ENCODE measurements at places on chromosomes 12 and 14. TPM values are rescaled to one million over a fixed set of nuclear protein-coding genes. Genes with fewer than 3 reads are reported as not detected.

PRKCH gene
- total RNA-seq, result 16.6 TPM

SPTB gene
- total RNA-seq, result 540 TPM

NID2 gene
- 12.1 TPM for total RNA-seq

CMTM5 gene
- total RNA-seq, result not detected

PAPLN gene
- 0.57 TPM for total RNA-seq

SYNDIG1L gene
- not detected for total RNA-seq

DCTN2 gene
- total RNA-seq, result 97.5 TPM

MGP gene
- 79.1 TPM for total RNA-seq

PAH gene
- not detected for total RNA-seq

TMPRSS12 gene
- not detected for total RNA-seq

ZDHHC22 gene
- not detected for total RNA-seq

COPS7A gene
- total RNA-seq, result 72.3 TPM

FNTB gene
- 18.8 TPM for total RNA-seq

PRKD1 gene
- total RNA-seq, result 0.79 TPM

NPFF gene
- not detected for total RNA-seq

RNASE9 gene
- not detected for total RNA-seq

PPP4R4 gene
- 0.13 TPM for total RNA-seq

MTERF2 gene
- 12.4 TPM for total RNA-seq

INHBC gene
- not detected for total RNA-seq

DCAF4 gene
- 18.4 TPM for total RNA-seq

CELA1 gene
- not detected for total RNA-seq

PPP2R5E gene
- total RNA-seq, result 32.3 TPM

TOGARAM1 gene
- total RNA-seq, result 9.1 TPM

GNB3 gene
- 0.37 TPM for total RNA-seq

DAO gene
- not detected for total RNA-seq

C14orf180 gene
- 0.34 TPM for total RNA-seq

FAM186B gene
- 0.47 TPM for total RNA-seq

KRT85 gene
- not detected for total RNA-seq

AICDA gene
- total RNA-seq, result not detected

TAS2R42 gene
- not detected for total RNA-seq

EML5 gene
- 0.24 TPM for total RNA-seq

NFATC4 gene
- 5.1 TPM for total RNA-seq

RPGRIP1 gene
- not detected for total RNA-seq

MAGOHB gene
- 4.0 TPM for total RNA-seq

IGFBP6 gene
- total RNA-seq, result 16.8 TPM

LYZ gene
- 6.1 TPM for total RNA-seq

TAS2R20 gene
- total RNA-seq, result 0.26 TPM

ITGA7 gene
- total RNA-seq, result 301 TPM

AMN gene
- not detected for total RNA-seq

KCNJ8 gene
- 10.7 TPM for total RNA-seq

KRT71 gene
- total RNA-seq, result not detected

P2RX7 gene
- total RNA-seq, result 0.17 TPM

BDKRB2 gene
- total RNA-seq, result 0.11 TPM

CLEC4A gene
- total RNA-seq, result not detected

MYF6 gene
- total RNA-seq, result 480 TPM
